ENCODE measurements at places on chromosomes 12 and 14.

DNA sequence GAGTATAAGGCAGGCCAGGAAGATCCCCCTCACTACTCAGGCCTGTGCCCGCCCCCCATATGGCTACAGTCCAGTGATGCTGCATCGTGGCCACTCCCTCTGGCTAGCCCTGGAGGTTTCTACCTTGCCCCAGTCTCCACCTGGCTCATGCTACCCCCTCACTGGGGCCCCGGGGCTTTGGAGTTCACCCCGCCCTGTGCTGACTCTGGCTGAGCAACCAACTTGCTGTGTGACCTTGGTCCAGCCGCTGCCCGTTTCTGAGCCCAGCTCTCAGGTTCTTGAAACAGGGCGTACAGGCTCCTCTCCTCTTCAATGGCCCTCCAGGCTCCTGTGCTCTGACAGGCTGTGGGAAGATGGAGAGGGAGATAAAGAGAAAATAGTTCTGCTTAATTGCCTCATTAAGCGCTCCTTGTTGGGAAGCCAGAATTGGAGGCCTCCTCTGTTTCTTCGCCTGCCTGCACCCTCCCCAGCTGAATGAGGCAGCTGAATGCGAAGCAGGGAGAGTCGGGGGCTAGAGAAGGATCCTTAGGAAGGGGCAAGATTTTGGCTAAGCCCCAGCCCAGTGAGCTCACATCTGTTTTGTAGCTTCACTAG is 138.2 kb upstream of the NCOR2 start:
- DNase-seq, result no peak

DNA sequence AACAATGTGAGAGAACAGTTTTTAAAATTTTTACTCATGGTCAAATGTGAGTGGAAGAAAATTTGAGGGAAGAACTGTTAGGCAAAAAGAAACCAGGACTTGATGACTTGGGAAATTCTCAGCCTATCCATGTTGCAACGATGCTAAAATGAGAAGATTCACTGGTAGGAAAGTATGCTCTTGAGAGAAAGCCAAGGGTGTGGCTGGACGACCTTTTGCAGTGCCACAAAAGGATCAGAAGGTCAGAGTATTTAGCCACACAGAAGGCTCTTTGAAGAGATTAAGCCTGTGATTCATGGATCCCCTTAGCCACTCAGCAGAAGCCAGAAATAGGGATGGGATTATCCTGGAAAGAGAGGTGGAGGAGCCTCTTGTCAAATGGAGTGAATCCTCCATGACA is 336.8 kb downstream of the LRIG3 start:
- no peak for DNase-seq

- DNase-seq, result no peak
These were observed 34.7 kb downstream of the SPTB start for GRCh38 chr14:64844969-64845536.

DNA sequence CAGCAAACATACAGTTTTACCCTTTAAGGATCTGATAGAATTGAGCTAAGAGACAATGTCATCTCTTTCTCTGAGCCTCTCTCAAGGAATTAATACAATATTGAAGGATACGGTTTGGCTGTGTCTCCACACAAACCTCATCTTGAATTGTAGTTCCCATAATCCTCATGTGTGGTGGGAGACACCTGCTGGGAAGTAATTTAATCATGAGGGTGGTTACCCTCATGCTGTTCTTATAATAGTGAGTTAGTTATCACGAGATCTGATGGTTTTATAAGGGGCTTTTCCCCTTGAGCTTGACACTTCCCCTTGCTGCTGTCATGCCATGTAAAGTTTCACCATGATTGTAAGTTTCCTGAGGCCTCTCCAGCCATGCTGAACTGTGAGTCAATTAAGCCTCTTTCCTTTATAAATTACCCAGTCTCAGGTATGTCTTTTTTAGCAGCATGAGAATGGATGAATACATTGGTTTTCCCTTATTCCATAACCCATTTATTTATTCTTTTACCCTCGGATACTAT is 47.6 kb downstream of the TMEM30B start:
- no peak for DNase-seq

GRCh38 chr12:93668919-93669418 is 8.2 kb upstream of the CRADD start:
- no peak for DNase-seq

- no peak for DNase-seq
These were observed 22.5 kb upstream of the HIGD1C start for GRCh38 chr12:50929831-50930230.

- no peak for DNase-seq
These were observed 311.7 kb upstream of the FKBP4 start for GRCh38 chr12:2482938-2483660.

DNA sequence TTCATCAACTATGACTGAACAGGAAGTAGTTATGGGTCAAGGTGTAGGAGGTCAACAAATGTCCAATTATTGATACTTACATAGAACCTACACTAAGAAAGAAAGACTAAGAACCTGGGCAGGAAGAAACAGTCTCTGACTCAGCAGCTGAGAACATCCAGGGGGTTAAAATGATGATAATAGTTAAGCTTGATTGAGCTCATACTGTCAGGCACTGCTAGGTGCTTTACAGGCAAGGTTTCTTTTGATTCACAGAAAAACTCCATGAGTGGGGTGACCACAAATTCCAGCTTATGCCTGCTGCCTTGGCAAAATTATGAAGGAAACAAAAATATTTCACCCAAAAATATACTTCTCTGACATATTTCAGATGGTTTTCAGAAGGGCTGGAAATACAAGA is 75.0 kb downstream of the ACADS start:
- no peak for DNase-seq

DNA sequence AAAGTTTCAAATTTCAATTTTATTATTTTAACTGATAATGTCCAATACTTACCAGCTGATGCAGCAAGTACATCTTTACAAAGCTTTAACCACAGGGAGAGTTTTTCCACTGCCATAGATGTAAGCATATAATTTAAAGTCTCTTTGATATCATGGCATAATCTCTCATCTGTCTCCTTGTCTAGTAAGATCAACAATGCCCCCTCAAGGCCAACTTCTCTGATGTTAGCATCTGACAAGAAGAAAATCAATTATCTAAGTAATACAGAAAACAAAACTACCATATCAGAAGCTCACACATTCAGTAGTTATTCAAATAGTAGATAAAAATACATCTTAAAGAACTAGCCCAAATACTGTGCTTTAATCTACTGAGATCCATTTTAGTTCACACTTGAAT is 94.2 kb downstream of the HEATR5A start:
- no peak for DNase-seq

GRCh38 chr14:74179856-74180255 is 59.4 kb upstream of the VSX2 start:
- no peak for DNase-seq

DNA sequence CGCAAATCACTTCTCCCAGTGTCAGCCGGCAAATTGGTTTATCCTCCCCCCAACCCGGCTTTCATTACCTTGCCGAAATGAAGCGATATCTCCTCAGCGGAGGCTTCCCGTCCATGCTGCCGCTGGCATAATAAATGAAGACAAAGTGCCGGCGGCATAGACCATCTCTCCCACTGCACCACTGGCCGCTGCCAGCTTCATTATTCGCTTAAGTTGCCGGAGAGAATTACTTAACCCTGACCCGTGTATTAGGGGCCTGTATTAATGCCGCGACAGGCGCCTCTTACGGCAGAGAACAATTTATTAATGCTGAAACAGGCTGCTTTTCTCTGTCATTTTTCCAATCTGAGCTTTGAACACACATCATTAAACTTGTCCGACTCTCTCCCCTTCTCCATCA is 17.5 kb upstream of the GPATCH2L start:
- DNase-seq, result no peak

- no peak for DNase-seq
These were observed 243.6 kb downstream of the TMTC2 start for GRCh38 chr12:82930301-82930700.

DNA sequence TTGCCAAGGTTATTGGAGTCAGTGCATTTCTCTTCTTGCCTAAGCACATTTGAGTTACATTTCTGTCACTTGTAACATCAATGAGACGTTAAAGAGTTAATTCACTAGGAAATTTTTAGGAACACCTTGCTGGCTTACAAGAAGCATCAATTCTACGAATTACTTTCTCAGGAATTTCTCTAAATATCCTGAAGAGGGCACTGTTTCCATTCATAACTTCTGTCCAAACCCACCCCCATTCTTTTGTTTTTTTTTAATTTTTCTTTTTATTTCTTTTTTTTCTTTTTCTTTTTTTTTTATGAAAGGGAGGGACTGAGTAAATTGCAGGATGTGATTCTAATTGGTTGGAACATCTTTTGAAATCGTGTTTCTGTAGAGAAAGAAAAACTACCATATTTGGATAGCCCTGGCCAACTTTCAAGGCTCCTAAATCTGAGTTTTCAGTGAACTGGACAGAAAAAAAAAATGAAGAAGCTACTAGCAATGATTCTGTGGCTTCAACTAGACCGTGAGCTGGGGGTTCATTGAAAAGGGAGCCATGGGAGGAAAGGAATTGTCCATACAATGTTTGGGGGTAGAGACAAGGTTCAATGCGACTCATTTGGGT is 285.3 kb downstream of the DAD1 start:
- no peak for DNase-seq

DNA sequence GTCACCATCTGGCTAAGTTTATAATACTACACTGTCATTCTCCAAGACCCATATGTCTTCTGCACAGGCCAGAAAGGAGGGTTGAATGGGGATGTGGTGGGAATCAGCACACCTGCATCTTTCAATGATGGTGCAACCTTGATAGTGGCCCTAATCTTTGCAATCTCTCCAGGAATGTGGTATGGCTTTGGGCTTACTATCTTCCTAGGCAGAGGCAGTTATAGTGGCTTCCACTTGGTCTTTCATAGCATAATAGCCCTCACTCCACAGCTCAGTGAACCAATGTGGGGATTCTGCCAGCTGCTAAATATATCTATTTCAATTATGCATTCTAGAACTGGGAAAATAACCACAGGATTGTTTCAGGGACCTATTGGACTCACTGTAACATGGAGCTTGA is 61.8 kb upstream of the ATP2B1 start:
- no peak for DNase-seq

DNA sequence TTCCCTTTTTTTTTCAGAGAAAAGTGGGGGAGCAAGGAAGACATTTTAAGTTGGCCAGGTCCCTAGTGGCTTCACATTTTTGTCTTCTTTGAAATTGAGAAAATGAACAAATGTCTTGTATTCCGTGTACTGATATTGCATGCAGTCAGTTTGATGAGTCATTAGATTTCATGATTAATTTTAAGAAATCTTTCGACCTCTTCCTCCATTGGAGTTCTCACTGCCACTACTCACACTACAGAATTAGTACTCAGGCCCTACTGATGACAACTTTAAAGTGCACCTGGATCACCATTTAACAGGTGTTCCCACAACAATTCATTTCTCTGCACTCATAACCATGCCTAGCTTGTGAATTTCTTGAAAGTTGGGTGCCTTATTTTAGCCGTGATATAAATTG is 50.5 kb downstream of the SAMD4A start:
- DNase-seq, result no peak

DNA sequence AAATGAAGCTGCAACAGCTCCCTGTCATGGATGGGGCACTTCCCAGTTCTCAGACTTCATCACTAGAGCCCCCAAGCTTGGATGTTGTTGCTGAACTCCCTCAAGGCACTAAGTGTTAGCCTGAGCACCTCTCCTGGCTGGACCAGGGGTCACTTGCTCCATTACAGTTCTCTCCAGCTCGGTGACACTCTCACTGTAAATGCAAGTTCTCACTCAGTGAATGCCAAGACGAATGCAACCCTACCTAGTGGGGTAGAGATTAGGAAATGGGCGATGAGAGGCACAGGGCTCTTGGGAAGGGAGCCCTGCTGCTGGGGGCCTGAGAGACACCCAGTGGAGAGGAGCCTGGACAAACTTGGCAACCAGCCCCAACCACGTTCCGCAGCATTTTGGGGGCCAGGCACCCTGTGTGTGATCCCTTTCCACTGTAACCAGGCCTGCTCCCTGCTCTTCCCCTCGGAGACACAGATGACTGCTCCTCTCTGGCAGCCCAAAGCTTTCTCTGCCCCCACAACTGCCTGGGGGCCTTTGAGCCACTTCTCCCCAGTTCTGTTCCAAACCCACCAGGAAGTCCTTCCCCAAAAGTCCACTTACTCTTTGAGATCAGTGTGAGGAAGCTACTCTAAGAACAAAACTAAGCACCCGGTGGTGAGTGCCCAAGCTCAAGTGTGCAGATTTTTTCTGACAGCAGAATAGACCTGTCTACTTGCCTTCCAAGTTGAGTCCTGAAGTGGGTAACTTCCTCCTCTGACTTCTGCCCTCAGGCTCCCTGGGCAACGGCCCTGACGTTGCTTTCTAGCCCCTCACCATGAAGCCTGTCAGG is 8.0 kb upstream of the SELPLG start:
- no peak for DNase-seq

GRCh38 chr14:51283402-51284085 is 43.5 kb downstream of the TMX1 start:
- no peak for DNase-seq

GRCh38 chr12:109654357-109654756 is 59.3 kb upstream of the FAM222A start:
- no peak for DNase-seq

Data from activated CD4-positive, alpha-beta T cell treated with anti-CD3 and anti-CD28 coated beads, Interleukin-2, amount 50 U/mL, for 48 hours (primary cell).